Fibroblast of upper back skin (primary cell): ENCODE measurements at places on chromosomes 1 and 21.
A peak's percentile ranks its signal among the peaks of the same experiment; 100 is the strongest.

GRCh38 chr1:233114159-233114558 lies 163.7 kb downstream of the NTPCR start:
- DNase-seq = no peak

- no peak for DNase-seq
Observed at GRCh38 chr1:11680270-11681070, 478 bp downstream of the MAD2L2 start.

DNA sequence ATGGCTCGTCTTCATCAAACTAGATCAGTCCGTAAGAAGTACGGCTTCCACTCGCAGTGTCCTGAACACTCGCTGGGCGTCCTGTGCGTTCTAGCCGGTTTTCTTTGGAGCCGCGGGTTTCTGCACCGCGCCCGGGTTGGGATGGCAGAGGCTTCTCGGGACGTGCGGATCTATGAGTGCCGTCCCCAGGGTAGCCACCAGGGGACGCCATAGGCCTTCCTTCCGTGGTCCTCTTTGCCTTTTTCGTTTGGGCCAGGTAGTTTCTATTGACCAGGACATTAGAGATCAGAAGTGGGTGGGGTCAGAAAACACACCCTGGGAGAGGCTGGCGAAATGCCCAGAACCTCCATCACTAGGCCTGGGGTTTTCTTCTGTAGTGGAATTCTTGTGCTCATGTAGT lies 273.8 kb downstream of the FAM72C start:
- peak; percentile 5 for DNase-seq

GRCh38 chr1:185559151-185559550 lies 175.0 kb upstream of the HMCN1 start:
- no peak for DNase-seq

- DNase-seq = peak; percentile 60
Observed at GRCh38 chr1:76012341-76013205, 62.0 kb upstream of the ST6GALNAC3 start.

DNA sequence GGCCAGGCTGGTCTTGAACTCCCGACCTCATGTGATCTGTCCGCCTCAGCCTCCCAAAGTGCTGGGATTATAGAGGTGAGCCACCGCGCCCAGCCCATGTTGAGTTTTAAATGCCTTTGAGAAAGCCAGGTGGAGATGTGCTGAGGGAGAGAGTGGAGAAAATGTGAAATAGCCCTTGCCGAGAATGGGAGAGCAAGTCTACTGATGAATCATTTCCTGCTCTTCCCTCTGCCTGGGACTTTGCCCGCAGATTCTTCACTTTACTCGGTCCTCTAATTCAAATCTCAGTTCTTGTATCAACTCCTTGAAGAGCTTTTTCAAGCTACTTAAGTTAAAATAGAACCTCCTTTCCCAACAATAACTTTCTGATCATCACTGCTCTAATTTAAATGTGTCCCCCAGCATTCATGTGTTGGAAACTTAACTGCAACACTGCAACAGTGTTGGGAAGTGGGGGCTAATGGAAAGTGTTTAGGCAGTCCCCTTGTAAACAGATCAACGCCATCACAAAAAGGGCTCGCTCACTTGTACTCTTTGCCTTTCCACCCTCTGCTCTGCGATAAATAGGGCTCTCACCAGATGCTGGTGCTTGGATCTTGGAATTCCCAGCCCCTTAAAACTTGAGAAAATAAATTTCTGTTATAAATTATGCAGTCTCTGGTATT lies 27.8 kb downstream of the OSBPL9 start:
- peak; percentile 79 for DNase-seq

GRCh38 chr1:100051401-100051800 lies 81.3 kb downstream of the SASS6 start:
- DNase-seq = no peak

DNA sequence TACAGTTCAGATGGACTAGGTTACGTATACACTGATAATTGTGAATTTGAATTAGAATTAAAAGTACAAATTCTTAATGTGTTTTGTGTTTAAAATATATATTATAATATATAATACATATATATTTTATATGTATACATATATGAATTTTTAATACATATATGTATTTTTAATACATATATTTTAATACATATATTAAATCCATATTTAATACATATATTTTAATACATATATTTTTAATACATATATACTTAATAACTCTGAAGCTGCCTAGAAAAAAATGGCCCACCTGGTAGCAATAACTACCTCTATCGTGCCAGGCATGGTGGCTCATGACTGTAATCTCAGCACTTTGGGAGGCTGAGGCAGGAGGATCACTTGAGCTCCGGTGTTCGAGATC lies 179.1 kb upstream of the SAMSN1 start:
- no peak for DNase-seq

GRCh38 chr1:232471250-232471649 lies 158.7 kb downstream of the SIPA1L2 start:
- no peak for DNase-seq

GRCh38 chr1:6028042-6028850 lies 17.4 kb upstream of the KCNAB2 start:
- no peak for DNase-seq

GRCh38 chr1:176949033-176949662 lies 215.4 kb downstream of the ASTN1 start:
- DNase-seq = peak; percentile 43
